ENCODE measurements at places on chromosomes 16 and 17. TPM values are rescaled to one million over a fixed set of nuclear protein-coding genes. Genes with fewer than 3 reads are reported as not detected.

Gene TEKT3
- 0.76 TPM for total RNA-seq

Gene SMIM5
- total RNA-seq = not detected

Gene HOXB8
- total RNA-seq = not detected

Gene GCGR
- total RNA-seq = not detected

Gene DLX4
- 1.2 TPM for total RNA-seq

Gene ZNF668
- 11.7 TPM for total RNA-seq

Gene CDIPT
- total RNA-seq = 76.2 TPM

Gene KRTAP9-4
- not detected for total RNA-seq

Gene TMC7
- not detected for total RNA-seq

Gene GAS2L2
- total RNA-seq = 0.26 TPM

Gene TSPOAP1
- 15.8 TPM for total RNA-seq

Gene TBC1D28
- total RNA-seq = not detected

Gene RUNDC3A
- not detected for total RNA-seq

Gene DNAH9
- not detected for total RNA-seq

Gene PRM1
- not detected for total RNA-seq

Gene IL21R
- total RNA-seq = 29.1 TPM

Gene BLMH
- 57.6 TPM for total RNA-seq

Gene ABCC3
- total RNA-seq = 1.6 TPM

Gene RGS9
- 0.67 TPM for total RNA-seq

Gene CRHR1
- not detected for total RNA-seq

Gene ALOX15
- total RNA-seq = 0.49 TPM

Gene PRSS8
- not detected for total RNA-seq

Gene CLEC18B
- 1.3 TPM for total RNA-seq

Gene PABPN1L
- total RNA-seq = not detected

Gene CACNG1
- total RNA-seq = not detected

Gene TBC1D3I
- total RNA-seq = 0.91 TPM

Gene HLF
- total RNA-seq = 3.5 TPM

Gene CACNG3
- total RNA-seq = not detected

Gene TMIGD1
- total RNA-seq = not detected

Gene KCNJ12
- not detected for total RNA-seq

Gene ZPBP2
- 0.35 TPM for total RNA-seq

Gene COX6A2
- not detected for total RNA-seq

Gene TBC1D3G
- total RNA-seq = not detected

Gene CSH2
- not detected for total RNA-seq

Data from CD4-positive, alpha-beta memory T cell (primary cell).